ENCODE measurements at places on chromosomes 7 and 10.
A peak's percentile ranks its signal among the peaks of the same experiment; 100 is the strongest.

GRCh38 chr7:343227-343822 is 53.4 kb downstream of the FOXL3 start:
- DNase-seq: no peak

- DNase-seq: no peak
Measured at GRCh38 chr7:12569673-12570072, 847 bp upstream of the SCIN start.

DNA sequence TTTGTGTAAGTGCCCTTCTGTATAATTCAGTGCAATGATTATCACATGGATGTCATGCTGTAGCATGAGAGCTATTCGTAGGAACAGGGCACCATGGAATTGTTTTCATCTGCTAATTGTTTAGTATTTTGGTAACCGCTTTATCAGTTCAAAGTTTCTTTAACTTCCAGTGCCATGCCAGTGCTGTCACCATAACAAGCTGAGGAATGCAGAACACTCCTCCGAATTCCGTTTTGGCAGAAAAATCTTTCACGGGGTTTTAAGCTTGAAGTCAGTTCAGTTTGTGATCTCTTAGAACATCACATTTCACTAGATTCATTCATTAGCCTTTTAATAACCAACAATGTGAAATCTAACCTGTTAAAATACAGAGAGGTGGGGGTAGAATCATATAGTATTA is 117.2 kb upstream of the SEMA3C start:
- DNase-seq: no peak

DNA sequence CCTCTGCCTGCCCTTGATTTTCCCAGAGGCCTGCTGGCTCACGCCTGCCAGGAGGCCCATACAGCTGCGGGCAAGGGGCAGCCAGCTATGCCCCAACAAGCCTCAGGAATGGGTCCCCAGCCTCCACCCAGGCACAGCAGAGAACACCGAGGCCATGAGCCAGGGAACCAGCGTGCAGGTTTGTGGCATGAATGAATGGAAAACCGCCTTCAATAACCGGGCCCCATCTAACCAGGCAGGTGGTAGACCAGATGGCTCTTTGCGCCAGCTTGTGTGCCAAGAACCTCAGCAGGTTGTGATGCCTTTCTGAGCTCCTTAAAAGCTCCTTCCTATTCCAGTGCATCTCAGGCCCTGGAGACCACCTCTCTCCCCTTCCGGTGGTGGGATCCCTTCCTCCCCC is 50.2 kb downstream of the ELFN1 start:
- DNase-seq: no peak

DNA sequence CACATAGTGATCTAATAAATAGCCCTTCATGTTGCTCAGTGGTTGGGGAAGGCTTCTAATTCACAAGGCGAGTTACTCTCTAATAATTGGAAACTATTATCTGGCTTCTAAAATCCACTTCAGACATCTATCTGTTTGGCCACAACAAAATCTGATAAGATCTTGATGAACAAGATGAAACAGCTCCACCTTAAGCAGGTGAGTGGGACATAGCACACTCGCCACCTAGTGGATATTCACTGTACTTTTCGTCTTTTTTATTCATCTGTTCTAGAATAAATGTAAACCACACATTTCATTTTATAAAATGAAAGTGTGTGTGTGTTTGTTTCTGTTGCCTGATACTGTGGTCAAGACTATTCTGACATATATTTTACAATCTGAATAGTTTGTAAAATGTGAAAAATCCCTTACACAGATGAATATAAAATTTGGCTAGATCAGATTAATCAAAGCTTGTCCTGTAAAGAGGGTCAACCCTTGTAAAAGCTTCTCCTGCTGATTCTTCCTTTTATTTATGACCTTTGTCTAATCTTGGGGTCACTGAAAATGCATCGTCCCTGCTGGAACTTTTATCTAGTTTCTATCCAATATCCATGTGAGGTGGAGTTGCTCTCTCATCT is 26.5 kb upstream of the CNTNAP2 start:
- peak; percentile 28 for DNase-seq

GRCh38 chr7:100400656-100401055 is 27.4 kb downstream of the PILRA start:
- DNase-seq: no peak

DNA sequence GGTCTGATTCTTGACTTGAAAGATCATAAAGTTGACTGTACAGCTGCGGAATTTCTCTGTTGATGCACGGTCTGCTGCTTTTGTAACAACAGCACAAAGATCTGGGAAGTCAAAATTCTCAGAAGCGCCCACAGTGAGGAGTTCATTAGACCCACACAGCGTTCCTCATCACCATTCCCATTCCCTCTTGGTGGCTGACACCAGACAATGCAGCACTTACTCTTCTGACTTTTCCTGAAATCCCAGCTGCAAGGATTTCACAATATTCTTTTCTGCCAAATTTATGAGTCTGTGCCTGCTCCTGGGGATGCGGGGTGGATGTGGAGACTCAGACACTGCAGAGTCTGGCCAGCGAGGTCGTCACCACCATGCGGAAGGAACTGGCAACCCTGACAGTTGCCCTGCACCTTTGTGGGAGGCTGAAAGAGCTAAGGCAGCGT is 233.9 kb downstream of the FANK1 start:
- DNase-seq: no peak

DNA sequence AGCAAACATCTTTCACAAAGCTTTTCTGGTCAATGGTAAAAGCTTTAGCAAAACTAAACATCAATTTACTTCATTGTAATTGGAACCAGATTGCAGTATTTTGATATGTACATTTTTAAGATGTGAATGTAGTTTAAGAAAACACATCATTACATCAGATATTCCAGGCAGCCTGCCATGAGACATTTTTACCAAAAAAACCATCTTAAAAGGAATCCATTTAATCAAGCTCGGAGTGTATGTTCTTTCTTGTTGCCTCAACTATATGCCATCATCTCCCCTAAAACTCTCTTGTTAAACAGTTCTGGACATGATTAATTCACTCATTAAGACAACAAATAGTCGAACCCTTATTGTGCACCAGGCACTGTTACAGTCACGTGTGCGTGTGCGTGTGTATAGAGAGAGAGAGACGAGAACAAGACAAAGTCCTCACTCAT is 97.5 kb downstream of the UBE2H start:
- no peak for DNase-seq

- DNase-seq: no peak
Measured at GRCh38 chr7:6504996-6505395, 46.3 kb downstream of the GRID2IP start.

DNA sequence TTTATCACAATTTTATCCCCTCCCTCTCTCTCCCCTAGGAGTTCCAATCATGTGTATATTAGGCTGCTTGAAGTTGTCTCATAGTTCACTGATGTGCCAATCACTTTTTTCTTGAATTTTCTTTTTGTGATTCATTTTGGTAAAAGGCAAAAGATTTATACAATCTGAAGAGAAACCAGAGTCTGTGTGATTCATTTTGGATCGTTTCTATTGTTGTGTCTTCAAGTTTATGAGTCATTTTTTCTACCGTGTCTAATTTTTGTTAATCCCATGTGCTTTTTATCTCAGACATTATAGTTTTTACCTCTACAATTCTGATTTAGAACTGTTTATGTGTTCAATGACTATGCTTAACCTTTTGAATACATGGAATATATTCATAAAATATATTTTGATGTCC is 483.9 kb upstream of the AUTS2 start:
- DNase-seq: no peak

- no peak for DNase-seq
Measured at GRCh38 chr7:148950806-148951205, 66.7 kb upstream of the EZH2 start.

GRCh38 chr7:19248115-19248514 is 102.9 kb upstream of the FERD3L start:
- peak; percentile 82 for DNase-seq

DNA sequence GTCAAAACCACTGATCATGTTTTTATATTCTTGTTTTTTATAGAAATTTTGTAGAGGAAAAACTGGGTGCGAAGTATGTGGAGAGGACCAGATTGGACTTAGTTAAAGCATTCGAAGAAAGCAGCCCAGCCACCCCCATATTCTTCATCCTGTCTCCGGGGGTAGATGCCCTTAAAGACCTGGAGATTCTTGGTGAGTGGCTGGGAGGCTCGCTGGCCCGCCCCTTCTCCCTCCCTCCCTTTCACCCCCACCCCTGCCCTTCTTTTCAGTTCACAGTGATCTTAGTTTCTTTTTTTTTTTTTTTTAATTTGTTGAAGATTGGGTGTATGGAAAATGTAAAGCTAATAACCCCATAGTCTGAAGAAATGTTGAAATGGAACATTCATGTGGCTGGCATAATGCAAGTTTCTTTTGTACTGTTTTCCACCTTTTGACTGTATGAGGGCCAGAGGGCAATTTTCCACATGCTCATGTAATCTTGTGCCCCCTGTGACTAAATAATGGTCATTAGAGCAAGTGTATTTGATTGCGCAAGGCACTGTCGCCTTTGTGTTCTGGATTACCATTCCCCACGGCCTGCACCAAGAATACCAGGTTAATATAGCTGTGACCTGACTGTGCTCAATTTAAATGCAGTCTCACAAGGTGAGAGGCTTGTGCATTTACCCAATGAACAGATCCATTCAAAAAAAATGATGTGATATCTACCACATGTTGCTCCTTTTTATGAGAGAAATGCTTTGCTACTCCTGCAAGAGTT is 77.7 kb downstream of the CDCA7L start:
- no peak for DNase-seq

GRCh38 chr10:93268021-93268420 is 194.3 kb downstream of the CYP26A1 start:
- no peak for DNase-seq

- no peak for DNase-seq
Measured at GRCh38 chr7:141646826-141647480, 55.0 kb downstream of the DENND11 start.

GRCh38 chr7:41870461-41871138 is 167.7 kb upstream of the INHBA start:
- no peak for DNase-seq

DNA sequence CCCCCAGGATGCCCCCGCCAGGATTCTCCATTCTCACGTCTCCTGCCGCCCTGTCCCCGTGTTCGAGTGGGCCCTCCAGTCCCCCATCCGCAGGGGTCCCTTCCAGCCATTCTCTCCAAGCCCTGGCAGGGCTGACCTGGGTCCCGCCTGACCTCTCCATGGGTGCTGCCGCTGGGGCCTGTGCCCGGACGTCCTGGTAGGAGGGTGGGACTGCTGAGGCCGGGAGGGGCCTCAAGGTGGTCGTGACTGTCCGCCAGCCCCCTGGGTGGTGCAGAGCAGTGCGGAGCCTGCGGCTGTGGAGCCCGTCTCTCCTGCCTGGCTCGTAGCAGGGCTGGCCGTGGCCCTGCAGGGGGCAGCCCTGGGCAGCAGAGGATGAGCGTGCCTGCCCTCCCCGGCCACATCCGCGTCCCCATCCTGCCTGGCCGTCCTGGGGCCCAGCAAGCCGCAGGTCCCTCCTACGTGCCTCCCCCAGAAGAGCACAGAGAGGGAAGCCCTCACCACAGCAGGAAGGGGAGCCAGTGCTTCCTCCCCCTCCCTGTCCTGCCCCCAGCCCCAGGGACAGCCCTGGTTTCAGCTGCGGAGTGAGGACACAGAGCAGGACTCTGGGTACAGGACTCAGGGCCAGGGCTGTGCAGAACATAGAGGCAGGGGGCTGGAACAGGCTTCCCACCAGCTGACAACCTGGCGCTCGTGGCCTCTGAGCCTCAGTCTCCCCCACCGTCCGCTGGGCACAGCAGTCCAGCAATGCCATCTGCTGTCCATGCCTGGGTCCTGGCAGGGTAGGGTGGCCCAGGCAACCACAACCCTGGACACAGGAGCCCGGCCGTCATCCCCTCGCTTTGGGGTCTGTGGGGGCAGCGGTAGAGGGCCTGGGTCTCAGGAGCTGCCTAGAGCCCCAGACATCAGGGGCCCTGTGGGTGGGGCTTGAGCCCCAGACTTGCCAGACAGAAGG is 1.5 kb upstream of the GRIFIN start:
- DNase-seq: peak; percentile 42

DNA sequence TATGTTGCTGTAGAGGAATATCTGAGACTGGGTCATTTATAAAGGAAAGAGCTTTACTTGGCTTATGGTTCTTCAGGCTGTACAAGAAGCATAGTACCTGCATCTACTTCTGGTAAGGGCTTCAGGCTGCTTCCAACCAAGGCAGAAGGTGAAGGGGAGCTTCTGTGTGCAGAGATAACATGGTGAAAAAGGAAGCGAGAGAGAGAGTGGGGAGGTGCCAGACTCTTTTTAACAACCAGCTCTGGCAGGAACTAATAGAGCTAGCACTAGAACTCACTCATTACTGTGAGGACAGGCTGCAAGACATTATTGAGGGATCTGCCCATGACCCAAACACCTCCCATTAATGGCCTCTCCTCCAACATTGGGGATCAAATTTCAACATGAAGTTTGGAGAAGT is 94.5 kb downstream of the KIF20B start:
- no peak for DNase-seq

DNA sequence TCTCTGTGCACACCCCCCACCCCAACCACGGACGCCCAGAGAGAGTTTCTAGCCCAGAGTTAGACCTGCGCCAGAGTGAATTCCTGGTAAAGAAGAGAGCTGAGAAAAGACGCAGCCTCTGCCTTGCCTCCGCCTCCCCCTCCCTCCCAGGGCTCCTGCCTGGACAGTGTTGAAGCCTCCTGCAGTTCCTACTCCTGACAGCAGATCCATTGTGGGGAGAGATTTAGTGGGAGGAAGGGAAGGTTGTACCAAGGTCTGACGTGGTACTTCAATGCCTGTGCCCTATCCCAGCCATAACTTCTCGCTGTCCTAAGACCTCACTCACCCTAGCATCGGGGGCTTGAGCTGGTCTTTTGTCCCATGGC is 952 bp downstream of the SRRM3 start:
- DNase-seq: no peak

DNA sequence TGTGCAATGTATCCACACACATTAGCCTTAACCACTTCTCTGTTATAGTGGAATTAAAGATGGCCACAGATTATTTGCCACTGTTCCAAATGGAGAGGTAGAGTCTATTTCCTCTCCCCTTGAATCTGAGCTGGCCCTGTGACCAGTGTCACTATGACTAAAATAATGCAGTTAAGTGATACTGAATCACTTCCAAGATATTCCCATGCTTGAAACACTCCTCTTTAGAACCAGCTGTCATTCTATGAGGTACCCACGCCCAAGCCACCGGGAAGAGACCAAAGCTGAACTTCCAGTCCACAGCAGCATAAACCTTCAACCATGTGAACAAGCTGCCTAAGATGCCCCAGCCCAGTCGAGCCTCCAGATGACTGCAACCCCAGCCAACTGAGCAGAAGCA is 2.1 kb upstream of the DHX32 start:
- no peak for DNase-seq

DNA sequence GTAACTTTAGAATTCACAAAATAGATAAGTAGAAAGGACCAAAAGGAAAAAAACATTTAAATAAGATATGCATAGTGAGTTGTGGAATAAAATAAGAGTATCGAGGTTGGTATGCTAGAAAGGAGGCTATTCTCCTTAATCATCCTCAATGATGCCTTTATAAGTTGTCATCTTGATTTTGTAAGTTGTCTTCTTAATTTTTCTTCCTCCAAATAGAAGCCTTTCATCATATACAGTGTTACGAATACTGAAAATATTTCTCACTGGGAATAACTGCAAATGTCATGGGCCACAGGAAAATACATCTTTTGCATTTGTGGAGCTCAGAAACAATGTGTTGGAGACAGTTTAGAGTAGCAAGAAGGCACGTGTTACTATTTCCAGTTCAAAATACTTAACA is 31.5 kb upstream of the PRTFDC1 start:
- no peak for DNase-seq

Data from NCI-H460 (cell line).